ENCODE measurements at places on chromosomes 5 and 9.

DNA sequence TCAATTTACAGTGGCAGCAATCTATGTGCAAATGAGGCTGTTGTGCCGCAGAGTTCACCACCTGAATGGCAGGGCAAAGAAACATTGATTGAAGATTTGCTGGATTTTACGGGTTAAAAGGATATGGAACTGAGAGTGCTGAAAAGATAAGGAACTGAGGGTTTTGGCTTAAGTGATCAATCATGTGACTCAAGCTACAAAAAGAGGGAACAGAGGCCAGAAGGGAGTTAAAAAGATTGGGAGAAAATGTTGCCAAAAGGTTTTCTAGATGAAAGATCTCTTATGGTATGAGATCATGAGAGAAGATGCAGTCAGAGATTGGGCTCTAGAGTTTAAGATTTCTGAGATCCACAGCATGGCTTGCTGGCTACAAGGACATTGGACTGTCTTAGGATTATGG is 7.9 kb upstream of the RIMOC1 start:
- no peak for DNase-seq

DNA sequence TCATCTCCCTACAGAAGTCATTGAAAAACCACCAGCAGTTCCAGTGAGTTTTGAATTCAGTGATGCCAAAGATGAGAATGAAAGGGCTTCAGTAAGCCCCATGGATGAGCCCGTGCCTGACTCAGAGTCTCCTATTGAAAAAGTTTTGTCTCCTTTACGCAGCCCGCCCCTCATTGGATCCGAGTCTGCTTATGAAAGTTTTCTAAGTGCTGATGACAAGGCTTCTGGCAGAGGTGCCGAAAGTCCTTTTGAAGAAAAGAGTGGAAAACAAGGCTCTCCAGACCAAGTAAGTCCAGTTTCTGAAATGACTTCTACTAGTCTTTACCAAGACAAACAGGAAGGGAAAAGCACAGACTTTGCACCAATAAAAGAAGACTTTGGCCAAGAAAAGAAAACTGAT is 90.1 kb downstream of the MAP1B start:
- no peak for DNase-seq

DNA sequence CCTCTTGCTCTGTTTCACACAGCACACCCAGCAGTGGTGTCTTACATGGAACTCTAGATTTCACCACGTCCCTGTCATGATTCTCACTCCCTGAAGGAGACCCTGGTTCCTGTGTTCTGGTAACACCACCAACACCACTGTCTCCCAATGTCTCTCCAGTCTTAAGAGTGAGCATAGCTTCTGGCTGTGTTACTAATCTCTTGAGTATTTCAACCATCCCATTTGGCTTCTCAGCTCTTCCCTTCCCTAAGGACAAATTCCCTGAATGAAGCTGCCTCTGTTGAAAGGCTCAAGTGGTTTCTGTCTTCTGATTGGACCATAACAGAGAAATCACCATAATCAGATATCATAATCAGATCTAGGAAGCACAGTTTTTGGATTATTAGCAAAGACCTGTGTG is 311.8 kb downstream of the DNAH5 start:
- DNase-seq = no peak

- no peak for DNase-seq
These were observed 154.7 kb upstream of the RUSC2 start for GRCh38 chr9:35335164-35335563.

DNA sequence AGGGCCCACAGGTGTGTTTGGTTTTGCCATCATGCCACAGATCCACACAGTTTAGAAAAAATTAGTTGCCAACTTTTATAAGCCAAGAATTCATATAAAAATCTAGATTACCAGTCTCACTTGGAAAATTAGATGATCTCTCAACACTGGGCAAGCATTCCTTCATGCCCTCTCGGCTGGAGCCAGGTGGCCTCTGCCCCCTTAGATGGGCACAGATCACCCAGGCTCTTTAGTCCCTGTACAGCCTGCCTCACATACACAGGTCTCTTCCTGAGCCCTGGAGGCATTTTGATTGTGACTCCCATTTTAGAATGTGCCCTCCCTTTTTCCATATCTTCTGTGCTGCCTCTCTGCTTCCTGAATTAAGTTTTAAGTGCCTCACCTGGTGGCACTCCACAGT is 20.0 kb downstream of the ACO1 start:
- DNase-seq = no peak

DNA sequence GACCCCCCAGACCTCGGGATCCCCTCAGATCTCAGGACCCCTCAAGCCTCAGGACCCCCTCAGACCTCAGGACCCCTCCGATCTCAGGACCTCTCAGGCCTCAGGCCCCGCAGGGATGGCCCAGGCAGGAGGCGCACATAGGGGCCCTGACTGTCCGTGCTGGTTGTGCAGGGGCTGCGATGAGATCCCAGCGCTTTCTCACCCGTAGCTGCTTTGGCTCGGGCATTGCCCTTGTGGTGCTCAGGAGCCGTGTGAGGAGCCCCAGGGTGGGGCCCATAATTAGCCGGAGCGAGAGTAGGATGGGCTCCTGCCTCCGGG is 680 bp upstream of the LPCAT1 start:
- DNase-seq = no peak

DNA sequence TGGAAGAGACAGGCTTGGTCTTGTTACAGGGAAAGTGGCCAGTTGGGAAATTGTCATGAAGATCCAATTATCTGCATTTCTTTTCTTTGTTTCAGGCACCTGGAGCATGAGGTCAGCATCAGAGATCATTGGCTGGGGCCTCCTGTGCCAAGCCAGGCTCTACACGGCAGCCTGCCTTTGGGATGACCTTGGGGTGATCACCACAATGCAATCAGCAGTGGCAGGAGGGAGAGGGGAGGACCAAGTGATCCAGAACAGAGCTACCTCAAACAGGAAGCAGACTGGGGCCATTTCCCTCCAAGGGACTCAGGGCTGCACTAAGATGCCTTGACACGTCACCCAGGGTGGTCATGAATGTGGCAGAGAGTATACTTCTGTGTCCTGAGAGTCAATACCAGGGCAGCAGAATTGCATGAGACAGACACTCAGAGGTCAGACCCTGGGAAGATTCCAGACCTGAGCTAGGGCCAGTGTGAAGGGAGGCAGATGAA is 8.9 kb downstream of the SMIM23 start:
- DNase-seq = no peak

Data from neuronal stem cell (in vitro differentiated cells).